Activated CD8-positive, alpha-beta T cell treated with anti-CD3 and anti-CD28 coated beads for 36 hours (primary cell): ENCODE measurements at places on chromosomes 7 and 10.
A peak's percentile ranks its signal among the peaks of the same experiment; 100 is the strongest.

DNA sequence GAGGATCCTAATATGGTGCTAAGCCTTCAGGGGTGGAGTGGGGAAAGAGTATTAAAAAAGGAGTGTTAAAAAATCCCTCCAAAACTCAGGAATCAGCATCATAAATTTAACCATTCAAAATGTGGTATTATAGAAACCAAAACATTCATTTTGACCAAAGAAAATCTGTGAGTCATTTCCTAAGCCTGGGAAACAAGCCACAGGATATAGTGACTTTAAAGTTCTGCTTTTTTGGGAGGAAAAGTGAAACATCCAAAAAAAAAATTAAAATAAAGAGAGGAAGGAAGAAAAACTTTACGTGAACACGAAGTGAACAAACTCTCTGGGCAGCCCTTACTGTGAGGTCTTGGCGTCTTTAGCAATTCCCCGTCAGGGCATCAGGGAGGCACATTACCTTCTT lies 74.0 kb upstream of the GSDME start:
- DNase-seq = no peak

DNA sequence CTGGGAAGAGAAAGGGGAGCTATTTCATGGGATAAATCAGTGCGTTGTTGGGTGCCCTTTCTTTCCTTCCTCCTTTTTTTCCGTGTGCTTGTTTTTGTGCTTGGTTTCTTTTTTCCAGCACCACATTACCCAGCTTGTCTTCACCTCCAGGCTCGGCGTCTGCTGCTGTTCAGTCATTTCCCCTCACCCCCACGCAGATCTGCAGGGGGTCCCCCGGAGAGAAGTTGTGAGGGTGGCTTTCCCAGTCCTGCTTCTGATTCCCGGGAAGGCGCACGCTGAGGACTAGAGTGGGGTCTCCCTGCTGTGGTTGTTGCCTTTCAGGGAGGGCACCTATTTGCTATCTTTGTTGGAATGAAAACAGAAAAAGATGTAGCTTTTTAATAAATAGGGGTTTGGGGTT lies 1.6 kb downstream of the CAMK1D start:
- DNase-seq = peak; percentile 34

DNA sequence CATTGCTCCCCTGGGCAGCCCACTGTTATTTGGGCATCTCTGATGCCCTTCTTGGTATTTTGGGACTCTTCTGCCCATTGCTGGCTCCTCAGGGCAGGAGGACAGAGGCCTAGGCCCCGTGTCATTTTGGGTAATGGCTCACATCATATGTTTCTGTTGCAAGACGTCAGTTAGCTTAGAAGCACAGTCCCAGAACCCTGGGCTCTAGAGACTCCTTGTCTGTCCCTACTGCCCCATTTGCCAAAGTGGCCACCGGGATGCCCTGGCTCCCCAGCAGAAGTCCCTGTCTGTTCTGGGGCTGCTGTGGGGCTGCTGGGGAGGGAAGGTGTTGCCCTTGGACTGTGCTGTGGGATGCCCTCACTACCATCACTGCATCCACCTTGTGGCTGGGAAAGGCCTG lies 48.8 kb downstream of the ADCYAP1R1 start:
- no peak for DNase-seq

GRCh38 chr10:92839191-92840085 lies 8.9 kb upstream of the EXOC6 start:
- DNase-seq = peak; percentile 78

GRCh38 chr7:114295522-114295921 lies 119.1 kb upstream of the FOXP2 start:
- DNase-seq = no peak

DNA sequence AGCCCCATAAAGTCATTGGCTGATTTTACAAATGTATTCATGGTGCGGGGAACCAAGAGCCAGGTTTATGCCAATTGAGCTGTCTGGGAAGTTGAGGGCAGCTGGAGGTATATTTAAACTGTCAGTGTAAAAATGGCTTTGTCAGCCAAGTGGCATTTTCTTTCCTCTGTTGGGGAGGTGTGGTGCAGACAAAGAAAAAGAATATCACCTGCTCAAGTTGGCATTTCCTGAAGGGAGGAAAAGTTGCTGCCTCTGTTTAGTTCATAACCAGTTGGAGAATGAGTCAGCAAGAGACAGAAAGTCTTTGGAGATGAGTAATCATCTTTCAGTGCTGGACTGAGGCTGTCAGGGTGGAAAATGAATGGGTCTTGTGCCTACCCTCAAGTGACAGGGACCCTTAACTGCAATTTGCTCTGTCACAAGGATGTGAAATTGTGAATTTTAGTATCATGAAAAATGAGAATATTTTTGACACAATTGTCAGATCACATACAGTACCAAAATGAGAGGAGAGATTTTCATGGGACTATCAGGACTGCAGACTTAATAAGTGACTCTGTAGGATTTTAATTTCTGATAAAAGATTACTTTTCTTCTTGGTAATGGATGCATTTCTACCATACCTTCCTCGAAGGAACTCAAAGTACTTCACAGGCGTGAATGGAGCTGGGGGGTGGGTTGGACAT lies 137.3 kb downstream of the ANLN start:
- no peak for DNase-seq

DNA sequence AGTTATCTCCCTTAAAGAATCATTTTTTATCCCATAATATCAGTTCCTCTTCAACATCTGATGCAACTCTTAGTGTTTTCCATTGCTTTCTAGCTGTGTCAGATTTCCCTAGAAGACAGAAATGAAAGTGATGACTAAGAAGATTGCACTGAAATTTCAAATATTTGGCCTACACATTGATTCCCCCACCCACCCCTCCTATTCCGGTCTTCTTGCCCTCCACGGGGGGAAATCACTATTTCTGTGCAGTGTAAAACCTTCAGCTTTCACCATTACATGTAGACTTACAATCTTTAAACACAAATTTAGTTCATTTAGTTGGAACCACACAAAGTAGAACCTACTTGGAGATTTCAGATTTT lies 63.7 kb upstream of the IL6 start:
- DNase-seq = peak; percentile 27

GRCh38 chr10:49735848-49736563 lies 26.1 kb downstream of the OGDHL start:
- no peak for DNase-seq

DNA sequence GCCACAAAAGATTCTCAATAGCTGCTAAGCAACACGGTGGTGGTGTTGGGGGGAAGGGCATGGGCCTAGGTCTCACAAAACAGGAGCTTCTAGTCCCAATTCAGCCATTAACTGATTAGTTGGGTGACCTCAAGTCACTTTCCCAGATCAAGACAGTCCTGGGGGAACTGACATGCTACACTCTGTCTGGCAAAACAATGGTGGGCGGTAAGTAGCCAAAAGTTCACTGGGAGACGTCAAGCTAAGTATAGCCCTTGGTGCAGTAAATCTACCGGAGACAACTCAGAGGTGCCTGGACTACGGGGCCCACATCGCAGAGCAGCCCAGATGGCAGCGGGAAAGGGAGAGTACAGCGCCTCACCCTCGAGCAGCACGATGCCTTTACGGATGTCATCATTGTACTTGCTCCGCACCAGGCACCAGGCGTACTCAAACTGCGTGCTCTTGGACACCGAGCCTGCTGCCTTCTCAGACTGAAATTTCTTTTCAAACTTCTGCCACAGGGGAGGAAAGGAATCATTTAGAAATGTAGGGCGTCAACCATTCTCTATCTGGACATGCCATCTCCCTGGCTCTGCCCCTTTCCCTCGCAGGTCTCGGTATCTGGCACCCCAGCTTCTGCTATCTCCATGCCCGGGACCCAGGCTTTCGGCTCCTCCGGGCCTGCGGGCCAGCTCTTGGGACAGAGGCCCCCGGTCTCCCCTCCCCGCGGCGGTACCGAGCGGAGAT lies 1.1 kb downstream of the FIS1 start:
- DNase-seq = peak; percentile 22

DNA sequence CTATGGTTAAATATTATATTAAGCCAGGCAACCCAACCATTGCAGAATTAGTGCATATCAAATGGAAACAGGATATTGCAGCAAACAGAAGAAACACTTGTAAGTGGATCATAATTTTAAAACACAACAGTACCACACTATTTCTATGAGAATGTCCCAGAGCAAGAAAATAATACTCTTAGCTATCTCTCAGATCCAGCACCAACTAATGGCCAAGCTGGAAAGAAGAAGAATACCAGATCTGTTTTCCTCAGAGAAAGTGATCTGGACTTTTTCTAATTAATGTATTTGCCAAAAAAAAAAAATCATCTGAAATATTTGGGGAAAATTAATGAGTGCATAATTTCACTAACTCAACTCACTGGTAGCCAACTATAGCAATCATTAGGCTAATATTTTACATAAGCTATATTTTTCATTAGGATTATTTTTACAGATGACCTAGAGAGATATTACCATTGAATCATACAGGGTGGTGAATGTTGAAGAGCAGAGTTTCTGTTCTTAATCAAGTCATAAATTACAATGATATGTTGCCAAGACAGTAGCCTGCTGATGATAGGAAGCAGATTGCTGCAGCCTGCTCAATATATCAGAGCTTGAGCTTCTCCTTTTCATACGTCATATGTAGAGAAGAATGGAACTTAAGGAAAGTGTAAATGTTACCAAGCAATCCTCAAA lies 995.4 kb upstream of the LRRN3 start:
- DNase-seq = no peak

- no peak for DNase-seq
Observed at GRCh38 chr10:343231-344220, 208.3 kb downstream of the ZMYND11 start.

- no peak for DNase-seq
Observed at GRCh38 chr10:88119160-88119559, 255.7 kb downstream of the PTEN start.

- no peak for DNase-seq
Observed at GRCh38 chr7:41803569-41803968, 100.7 kb upstream of the INHBA start.

DNA sequence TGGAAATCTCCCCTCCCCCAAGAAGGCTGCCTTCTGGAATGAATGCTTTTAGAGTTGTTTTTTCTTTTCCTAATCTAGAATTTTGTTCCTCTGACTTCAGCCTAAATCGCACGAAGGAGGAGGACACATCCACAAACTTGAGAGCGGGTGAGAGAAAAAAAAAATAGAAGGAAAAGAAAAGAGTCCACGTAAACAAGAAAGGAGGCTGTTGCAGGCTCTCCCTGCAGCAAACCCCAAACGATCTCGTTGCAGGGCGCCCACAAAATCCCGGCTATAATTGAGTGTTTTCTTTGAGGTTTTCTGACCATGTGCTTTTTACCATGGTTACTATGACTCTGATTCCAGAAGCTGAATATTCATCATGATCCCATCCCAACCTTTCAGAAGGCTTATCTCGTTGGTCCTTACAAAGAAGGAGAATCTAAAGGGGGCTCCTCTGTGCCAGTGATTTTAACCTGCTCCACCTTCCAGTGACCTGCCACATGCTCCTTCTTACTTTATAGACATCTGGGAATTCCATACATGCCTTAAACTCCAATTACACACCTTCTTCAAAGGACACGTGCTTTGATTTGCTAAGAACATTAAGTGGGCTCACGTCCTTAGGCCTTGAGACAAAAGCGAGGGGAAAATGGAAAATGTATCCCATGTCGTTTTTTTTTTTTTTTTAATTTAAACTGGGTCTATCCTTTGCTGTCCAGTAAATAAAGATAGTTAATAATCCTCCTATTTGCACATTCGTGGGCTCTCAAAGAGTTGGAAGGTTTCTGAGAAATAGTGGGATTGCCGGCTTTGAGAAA lies 5.8 kb downstream of the TWIST1 start:
- DNase-seq = no peak

DNA sequence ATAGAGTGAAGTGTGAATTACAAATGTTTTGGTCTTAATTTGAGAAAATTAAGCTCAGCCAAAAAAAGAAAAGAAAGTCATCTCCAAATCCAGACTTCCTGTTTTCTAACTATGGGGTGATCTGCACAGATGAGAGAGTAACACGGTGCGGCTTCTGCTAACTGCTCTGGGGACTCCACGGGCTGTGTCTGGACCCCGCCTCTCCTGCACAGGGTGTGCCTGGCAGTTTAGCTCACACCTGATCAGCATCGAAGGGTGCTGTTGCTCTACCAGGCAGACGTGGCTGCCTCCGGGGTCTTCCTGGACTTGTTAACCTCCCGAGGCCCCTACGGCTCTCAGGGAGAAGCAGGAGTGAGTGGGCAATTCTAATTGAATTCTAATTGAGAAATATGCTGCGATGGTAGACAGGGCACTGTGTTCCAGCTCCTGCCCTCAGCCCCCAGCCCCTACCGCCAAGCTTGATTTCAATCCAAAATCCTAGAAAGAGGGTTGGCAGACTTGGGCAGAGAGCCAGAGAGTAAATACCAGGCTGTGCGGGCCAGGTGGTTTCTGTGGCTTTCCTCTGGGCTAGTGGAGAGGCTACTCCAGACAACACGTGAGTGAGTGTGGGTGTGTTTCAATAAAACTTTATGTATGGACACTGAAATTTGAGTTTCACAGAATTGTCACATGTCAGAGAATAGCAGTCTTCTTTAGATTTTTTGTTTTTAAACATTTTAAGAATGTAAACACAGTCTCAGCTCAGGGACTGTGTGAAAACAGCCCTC lies 13.4 kb downstream of the SHH start:
- DNase-seq = no peak

DNA sequence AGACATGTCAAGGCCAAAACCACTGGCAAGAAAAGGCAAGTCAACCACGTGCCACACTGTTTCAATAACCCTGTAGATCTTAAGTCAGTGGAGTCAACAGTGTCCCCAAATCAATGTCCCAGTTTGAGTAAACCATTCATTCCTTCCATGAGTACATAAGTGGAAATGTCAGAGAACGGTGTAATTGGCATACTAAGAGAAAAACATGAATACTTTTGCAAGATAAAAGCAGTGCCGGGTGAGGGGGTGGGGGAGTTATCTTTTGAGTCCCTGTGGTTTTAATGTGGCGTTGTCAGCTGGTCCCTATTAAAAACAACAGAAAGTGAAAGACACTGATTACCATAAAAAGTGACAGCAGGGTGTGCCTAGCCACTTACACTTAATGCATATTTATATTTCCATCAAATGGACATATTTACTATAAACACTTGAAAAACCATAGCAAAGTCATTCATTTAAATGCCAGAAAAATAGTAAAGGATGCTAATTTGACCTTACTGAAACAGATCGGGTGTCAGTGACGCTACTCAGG lies 37.8 kb downstream of the RSU1 start:
- DNase-seq = peak; percentile 94

DNA sequence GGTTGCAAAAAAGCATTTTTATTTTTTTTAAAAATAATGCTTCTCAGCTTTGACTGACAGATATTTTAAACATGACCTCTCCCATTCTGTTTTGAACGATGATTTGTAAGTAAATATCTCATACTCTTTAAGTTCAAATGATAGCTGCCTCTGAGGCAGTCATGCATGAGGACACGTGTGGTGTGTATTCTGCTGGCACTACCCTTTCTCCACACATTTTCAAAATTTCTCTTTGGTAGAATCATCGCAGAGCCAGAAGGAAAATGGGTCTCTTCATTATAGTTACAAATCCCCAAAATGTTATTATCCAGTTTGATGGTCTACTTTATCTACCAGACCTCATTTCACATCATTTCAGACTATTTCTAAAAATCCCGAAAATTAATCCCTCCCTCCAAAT lies 55.1 kb downstream of the FZD1 start:
- no peak for DNase-seq

DNA sequence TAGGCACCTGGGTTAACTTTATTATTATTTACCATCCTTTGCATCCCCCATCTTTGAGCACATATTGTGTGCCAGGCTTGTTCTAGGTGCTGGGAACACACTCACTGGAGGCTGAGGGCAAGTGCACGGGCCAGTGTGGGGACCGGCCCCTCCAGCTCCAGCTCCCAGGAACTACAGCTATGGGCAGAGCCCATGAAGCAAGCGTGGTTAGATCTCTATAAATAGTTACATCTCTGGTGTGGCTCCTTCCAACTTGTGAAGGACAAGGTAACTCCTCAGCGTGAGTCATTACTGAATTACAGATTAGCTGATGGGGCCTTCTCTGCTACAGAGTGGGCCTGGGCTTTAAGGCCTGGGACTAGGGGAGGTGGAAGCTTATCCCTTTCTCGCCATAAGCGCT lies 583.5 kb downstream of the SDK1 start:
- DNase-seq = no peak
